NCI-H1105 (cell line): ENCODE measurements at places on chromosomes 6 and 20.

- no peak for DNase-seq
Observed at GRCh38 chr6:5142131-5142530, 57.0 kb downstream of the PPP1R3G start.

DNA sequence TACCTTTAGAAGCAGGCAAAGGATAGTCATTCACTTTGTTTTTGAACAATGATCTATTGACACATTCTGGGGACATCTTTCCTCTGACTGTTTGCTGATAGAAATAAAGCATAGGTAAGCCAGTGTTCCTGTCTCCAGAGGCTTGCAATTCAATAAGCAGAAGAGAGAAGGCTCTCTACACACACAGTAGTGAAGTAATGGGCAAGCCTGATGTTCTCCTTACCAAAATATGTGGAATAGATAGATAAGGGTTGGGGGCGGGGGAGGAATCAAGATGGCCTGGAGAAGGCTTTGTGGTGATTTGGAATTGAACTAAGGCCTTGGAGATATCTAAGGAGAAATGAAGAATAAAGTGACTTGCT lies 27.3 kb downstream of the PAQR8 start:
- DNase-seq: no peak

DNA sequence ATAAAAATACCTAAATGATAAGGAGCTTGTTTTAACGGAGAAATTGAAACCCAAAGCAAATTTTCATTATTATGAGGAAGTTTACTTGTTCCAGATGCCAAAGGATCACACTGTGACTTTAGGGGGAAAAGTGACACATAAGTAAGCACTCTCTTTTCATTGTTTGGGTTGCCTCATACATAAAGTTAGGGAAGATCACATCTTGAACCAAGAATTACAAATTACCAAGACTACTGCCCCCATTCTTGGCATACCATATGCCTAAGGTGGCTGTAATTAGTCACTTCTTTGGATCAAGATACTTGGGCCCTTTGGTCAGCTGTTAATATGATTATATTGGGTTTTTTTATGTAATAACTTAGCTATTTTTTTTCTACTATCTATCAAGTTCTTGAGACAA lies 269.0 kb downstream of the COL12A1 start:
- no peak for DNase-seq

DNA sequence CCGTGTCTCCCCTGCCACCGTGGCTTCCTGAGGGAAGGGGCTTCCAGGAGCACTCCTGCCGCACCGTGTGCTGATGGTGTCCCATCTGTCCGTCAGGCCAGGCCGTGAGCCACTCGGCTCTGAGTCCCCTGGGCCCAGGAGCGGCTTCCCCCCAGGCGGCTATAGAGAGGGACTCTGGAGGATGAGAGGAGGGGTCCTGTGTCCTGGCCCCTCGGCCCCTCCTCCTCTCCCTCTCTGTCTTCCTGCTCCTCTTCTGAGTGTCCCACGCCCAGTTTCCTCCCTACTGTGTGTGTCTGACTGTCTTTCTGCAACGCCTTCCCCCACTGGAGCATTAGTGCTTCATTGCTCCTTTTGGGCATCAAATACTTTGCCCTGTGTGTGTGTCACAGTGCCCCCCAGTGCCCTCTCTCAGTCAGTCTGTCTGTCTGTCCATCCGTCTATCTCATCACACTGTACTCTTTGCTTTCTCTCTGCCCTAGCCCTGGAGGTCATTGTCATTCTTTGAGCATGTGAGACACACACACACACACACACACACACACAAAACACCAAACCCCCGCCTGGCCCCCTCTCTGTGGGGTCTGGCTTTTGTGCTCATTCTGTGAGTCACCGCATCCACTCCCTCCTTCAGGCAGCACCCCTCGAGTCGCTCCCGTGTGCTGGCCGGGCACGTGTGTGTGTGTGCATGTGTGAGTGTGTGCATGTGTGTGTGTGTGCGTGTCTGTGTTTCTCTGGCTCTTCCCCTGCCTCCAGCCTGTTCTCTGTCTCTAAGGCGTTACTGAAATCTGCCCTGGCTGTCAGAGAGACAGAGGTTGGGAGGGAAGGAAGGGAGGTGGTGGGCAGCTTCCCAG lies 71.9 kb downstream of the SRC start:
- no peak for DNase-seq
